ENCODE measurements at places on chromosomes 5 and 9.

DNA sequence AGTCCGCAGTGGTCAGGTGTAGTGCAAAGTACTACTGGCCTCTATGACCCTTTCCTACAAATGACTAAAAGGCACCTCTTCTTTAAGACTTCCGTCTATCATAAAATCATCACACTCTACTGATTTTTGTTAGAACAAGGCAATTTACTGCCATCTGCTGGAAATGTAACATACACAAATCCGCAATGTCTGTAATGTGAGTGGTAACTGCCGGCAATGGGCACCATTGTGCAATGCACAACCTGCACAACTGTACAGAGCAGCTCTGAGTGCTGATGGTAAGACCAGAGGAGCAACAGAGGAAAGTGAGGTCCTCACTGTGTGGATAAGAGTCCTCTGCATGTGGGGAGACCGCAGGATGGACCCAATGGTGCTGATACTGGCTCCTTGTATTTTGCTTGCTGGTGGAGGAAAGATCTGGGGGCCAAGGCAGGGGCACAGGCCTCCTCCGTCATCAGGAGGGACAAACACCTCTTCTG lies 103.7 kb downstream of the ATPSCKMT start:
- DNase-seq = no peak

DNA sequence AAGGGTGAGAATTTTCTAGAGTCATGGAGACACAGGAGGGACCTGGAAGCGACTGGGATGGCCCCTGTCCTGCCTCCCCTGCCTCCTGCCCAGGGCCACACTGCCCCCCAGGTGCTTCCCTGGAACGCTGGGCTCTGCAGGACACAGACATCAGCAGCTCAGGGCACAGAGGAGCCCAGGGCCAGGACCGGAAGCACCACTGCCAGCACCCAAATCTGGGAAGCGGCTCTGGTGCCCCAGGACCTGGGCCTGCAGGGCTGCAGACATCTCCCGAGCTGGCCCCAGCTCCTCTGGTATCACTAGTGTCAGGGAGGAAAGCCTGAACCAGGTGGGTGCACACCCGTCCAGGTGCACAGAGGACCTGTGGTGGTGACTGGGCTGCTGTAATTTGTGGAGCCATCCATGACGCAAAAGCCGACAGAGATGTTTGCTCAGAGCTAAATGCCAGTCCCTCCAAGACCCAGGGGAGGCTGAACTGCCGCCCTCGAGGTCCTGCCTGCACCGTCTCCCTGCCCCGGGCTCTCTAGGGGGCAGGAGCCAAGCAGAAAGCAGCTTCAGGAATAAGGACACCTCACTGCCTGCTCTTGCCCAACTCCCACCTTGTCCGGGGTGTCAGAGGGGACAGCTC lies 46.0 kb upstream of the SIMC1 start:
- no peak for DNase-seq

- DNase-seq = no peak
These were observed 97.0 kb upstream of the VCAN start for GRCh38 chr5:83374547-83374946.

DNA sequence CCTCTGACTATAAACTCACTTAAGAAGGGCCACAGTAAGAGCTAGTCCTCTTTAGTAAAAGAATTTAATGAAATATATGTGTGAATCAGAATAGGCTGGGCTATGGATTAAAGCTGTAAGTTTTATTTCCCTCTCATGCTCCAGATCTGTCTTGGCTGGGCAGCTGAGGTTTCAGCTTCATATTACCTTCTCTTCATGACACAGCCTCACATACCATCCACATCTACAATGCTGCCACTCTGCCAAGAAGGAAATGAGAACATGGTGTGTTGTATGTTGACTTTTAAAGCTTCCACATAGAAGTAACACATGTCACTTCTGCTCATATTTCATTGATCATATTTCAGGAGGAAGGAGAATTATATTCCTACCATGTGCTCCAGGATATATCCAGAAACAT lies 776.0 kb upstream of the ACO1 start:
- no peak for DNase-seq

DNA sequence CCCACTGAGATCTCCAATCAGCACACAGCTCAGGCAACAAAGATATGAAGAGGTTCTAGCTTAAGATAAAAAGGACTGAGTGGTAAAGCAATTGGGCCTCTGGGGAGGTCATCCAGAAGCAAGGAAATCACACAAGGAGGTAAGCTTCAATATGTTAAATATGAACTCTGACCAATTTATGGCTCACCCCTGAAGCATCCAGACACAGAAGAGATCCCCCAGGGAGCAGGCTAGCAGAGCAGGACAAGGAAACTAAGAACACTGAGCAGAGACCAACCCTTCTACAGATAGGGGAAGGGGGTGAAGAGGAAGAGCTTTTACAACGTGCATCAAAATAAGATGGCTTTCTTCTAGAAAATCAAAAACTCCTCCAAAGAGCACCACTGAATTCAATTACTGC lies 616.2 kb downstream of the DNAH5 start:
- no peak for DNase-seq

DNA sequence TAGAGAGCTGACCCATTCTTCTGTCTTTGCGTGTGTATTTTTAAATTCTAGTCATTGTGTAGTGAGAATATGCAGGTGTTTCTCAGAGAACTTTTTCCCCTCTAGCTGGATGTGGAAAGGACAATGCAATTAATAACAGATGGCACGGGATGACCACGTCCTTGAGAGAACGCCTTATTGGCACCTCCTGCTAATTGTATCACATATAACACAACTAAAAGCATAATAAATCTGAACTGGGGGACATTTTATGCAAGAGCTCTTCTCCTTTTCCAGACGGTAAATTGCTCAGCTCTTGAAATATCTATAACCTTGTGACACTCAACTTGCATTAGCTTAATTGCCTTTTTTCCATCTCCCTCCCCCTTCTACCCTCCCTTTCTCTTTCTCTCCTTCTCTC lies 62.9 kb upstream of the IZUMO3 start:
- no peak for DNase-seq

DNA sequence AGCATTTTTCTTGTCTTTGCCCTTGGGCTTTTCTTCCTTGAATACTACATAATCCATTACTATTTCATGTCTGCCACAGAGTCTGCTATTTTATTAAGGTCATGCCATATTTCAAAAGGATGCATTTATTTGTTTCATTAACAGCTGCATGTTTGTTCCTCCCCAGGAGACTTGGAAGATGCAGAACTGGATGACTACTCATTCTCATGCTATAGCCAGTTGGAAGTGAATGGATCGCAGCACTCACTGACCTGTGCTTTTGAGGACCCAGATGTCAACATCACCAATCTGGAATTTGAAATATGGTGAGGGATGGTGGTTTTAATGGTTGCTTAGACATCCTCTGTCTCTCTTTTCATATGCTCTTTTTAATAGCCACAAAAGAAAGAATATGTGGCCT lies 4.0 kb downstream of the IL7R start:
- no peak for DNase-seq

- DNase-seq = no peak
These were observed 57.6 kb downstream of the AHRR start for GRCh38 chr5:378976-379742.

GRCh38 chr9:35948901-35949318 lies 9.0 kb downstream of the OR2S2 start:
- no peak for DNase-seq

GRCh38 chr9:92432350-92432749 lies 8.1 kb upstream of the OMD start:
- DNase-seq = no peak

DNA sequence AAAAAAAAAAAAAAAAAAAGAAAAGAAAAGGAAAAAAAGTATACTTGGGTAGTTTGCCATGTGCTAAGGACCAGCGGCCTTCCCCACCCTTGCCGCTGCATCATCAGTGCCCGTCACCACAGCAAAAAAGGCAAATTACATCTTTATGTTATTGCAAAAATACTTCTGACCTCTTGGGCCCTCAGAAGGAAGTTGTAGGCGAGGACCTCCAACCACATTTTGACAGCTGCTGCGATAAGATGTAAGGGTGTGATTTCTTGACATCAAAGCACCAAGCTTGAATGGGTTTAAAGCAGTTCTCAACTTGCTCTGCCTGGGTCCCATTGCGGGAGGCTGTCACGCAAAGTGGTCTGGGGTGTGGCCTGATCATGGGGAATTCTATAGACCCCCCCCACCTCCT lies 39.2 kb downstream of the DMRT1 start:
- DNase-seq = no peak

DNA sequence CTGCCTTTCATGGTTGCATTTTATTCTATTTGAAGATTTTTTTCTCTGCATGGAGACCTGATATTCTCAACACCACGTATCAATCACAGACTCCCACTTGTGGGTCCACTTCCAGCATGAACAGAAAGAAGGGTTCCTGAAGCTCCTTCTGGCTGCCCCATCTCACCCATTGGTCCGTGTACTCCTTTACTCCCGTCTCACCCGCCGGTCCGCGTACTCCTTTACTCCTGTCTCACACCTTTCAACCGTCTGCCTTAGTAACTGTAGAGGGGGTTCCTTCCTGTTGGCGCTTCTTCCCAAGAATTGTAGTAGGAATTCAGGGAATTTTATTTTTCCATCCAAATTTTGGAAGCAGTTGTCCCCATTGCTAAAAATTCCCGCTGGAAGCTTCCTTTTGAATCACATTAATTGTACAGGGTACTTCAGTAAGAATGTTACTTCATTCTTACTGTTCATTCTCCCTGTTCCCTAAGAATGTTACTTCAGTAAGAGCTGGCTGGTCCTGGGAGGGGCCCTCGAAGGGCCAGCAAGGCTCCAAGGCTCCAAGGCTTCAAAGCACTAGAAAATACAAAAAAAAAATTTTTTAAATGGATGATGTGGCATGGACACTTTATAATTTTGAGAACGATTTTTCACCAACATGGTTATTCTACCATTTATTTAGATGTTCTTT lies 3.9 kb upstream of the LPCAT1 start:
- no peak for DNase-seq

GRCh38 chr9:121779381-121780117 lies 128.1 kb downstream of the DAB2IP start:
- DNase-seq = no peak

- no peak for DNase-seq
These were observed 2186.5 kb upstream of the ACO1 start for GRCh38 chr9:30197954-30198353.

DNA sequence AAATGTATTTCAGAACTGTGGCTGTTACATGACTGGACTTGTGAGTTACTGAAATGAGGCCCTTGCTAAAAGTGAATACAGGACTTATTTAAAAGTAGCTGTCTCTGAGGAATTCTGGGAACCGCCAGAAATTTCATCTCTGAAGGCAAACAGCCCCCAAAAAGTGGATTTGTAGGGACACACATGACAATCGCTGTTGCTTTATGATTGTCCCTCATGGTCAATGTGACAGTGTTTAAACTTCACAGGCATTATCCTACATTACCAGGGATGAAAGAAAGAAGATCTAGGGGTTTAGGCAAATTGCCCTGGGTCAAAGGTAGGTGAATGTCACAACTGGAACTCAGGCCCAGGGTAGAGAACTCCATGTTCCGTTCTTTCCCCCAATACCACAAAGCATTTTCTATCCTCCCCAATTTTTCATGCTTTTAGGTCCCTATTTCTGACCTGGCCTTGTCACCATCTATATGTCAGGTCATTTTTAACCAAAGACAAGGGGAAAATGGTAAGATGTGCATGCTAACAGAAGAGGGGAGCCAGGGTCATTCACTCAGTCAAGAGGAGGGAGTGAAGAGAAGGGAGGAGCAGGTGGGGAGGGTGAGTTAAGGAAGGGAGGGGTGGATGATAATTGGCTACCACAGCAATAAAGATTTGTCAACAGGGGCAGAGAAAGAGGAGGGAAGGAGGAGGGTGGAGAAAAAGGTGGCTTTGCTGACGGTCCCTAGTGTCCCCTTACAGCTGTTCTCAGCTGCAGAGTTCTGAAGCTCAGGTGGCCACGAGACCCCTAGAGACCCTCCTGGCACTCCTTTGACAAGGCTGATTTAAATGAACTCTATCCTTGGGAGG lies 57.8 kb upstream of the GLRX start:
- DNase-seq = no peak

DNA sequence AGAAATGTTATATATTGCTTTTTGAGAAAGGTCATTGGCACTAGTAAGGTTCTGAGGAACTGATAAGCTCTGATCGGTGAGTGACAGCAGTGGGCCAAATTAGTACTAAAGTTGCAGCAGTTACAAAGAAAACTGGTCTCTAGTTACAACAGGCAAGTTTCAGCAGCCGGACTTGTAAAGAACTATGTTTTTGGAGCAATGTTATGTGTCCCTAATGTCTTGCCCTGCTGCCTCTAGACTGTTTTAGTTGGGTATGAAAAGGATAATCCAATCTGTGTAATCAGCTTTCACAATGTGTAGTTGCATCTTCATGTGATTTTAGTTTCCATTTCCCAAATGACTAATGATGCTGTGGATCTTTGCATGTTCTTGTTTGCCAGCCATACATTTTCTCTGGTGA lies 113.5 kb downstream of the CAMK4 start:
- DNase-seq = no peak

- DNase-seq = no peak
These were observed 17.0 kb upstream of the ISOC1 start for GRCh38 chr5:129077433-129078075.

GRCh38 chr9:92440751-92441046 lies 16.4 kb upstream of the OMD start:
- no peak for DNase-seq

DNA sequence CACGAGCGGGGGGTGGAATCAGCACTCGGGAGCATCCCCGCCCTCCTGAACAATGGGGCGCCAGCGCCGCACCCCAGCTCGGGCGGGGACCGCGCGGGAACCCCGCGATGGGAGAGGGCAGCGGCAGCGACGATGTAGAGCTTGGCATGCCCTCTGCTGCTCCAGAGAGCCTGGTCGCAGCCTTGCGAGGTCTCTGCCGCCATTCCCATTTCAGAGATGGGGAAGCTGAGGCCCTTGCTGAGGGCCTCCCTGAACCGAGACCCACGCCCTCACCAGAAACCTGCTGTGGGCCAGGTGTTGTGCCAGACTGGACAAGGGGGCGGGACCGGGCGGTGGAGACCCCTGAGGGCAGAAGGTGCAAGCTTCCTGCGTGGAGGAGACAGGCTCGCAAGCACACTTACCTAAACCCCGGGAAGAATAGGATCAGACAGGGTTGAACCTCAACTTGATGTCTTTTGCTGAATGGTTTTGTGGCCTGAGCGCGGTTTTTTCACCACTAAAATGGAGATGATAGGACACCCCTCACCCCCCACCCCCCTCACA lies 647 bp upstream of the MEGF9 start:
- no peak for DNase-seq

DNA sequence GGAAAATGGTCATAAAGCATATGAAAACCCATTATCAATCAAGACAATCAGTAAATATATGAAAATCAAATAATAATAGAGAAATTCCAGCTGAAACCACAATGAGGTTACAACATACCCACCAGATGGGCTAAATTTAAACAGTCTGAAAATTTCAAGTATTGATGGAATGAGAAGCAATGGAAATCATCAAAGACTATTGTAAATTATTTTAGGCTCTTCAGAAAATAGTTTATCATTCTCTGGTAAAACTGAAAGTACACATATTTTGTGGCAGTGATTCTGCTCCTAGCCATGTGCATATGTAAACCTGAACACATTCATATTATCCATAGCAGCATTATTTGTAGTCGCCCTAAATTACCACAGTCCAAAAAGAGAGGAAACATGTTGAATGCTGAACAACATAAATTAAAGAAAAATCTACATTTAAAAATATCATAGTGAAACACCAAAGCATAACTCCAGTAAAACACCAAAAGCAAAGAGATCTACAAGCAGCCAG lies 215.3 kb downstream of the PRELID2 start:
- DNase-seq = no peak

All from NCI-H1930 (cell line).